ENCODE measurements at places on chromosomes 4 and X.

DNA sequence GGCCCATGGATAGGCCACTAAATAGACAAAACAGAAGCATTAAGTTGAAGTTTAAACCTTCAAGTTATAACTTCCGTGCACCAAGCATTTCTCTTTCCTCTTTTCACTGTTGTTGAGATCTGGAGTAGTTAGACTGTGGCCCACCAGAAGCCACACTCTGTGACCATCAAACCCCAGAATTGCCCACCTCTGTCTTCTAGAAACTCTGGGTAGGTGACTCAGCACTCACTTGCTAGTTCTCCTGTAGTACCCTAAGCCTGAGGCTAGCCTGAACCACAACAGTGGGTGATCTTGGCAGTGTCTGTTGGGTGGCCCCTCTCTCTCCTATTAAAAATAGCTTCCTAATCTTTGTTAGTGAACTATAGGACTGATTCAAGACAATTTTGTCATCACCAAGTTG, 24.6 kb upstream of the CD40LG start:
- no peak for DNase-seq

DNA sequence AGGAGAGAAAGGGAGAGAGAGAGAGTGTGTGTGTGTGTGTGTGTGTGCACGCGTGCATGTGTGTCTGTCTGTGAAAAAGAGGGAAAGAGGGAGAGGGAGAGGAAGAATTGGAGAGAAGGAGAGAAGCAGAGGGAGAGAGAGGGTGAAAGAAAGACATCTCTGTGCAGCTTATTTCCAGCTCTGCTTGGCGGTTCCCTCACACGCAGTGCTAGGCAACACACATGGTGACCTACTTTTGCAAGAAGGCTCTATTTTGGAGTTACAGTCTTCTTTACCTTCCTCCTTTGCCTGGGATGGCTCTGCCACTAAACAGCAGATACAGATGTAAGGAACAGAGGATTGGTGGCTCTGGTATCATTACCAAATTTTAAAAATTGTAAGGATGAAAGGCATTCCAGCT, 40.1 kb downstream of the SLC16A2 start:
- DNase-seq = no peak

- DNase-seq = peak; percentile 40
Measured at GRCh38 chr4:40822420-40823166, 72.8 kb downstream of the NSUN7 start.

DNA sequence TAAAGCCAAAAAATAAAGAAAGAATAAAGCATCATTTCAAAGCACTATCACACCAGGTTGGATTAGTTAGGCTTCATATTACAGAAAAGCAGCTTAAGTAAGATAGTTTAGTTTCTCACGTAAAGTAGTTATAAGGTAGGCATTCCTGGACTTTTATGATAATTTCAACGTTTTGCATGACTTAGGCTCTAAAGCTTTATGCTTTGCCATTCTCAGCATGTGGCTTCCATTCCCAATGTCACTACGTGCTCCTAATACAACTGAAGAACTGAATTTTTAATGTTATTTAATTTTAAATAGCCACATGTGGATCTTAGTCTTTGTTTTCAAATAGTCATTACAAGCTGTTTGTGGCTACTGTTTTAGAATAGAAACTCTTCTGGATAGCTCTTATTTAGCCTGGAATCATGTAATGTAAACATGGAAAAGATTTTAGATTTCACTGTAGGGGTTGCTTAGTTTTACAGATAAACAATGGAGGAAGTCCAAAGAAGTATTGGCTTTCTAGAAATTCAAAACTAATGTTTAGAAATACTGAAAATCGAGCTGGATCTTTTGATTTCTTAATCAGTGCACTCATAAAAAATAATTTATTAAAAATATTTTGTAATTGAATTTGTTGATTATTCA, 710.0 kb downstream of the IL1RAPL1 start:
- DNase-seq = no peak

GRCh38 chr4:6516762-6517161, 44.3 kb upstream of the PPP2R2C start:
- DNase-seq = no peak

GRCh38 chr4:48315728-48316630, 25.4 kb upstream of the SLAIN2 start:
- no peak for DNase-seq
